ENCODE measurements at places on chromosomes 13 and 19. TPM values are rescaled to one million over a fixed set of nuclear protein-coding genes. Genes with fewer than 3 reads are reported as not detected.

The UQCR11 gene
- total RNA-seq, result 49.7 TPM

DNA sequence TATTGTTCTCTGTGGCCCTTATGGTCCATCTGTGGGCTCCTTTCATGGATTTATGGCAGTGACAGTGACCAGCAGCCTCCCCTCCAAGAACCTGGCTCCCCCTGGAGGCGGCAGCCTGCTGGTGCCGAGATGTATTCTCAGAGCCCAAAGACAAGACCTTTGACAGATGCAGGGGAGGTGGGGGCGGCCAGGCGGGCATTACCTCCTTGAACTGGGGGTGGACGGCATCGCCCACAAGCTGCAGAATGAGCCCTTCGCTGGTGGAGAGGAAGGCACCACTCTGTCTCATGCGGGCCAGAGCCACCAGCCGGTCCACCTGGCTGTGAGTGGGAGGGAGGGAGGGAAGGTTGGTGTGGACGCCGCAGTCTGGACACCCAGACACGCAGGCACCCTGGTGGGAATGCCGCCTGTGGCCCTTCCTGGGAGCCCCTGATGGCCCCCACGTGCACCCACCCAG is 6.6 kb downstream of the ISOC2 start:
- DNase-seq, result peak; percentile 64

The ZNF69 gene
- total RNA-seq, result 4.1 TPM

The DCT gene
- 0.27 TPM for total RNA-seq

The PDCD5 gene
- 308 TPM for total RNA-seq

- no peak for DNase-seq
Observed at GRCh38 chr13:21445759-21446158, 13.3 kb downstream of the ZDHHC20 start.

- DNase-seq, result peak; percentile 23
Observed at GRCh38 chr13:34412817-34413375, 529.2 kb upstream of the NBEA start.

The ZNF534 gene
- total RNA-seq, result not detected

- DNase-seq, result no peak
Observed at GRCh38 chr19:5319516-5319915, 21.1 kb downstream of the PTPRS start.

The LIM2 gene
- not detected for total RNA-seq

- DNase-seq, result no peak
Observed at GRCh38 chr13:108419768-108420167, 150.2 kb downstream of the TNFSF13B start.

The P2RY11 gene
- total RNA-seq, result 0.79 TPM

The MPHOSPH8 gene
- 4.8 TPM for total RNA-seq

GRCh38 chr19:1094655-1094977 is 559 bp downstream of the POLR2E start:
- DNase-seq, result no peak

DNA sequence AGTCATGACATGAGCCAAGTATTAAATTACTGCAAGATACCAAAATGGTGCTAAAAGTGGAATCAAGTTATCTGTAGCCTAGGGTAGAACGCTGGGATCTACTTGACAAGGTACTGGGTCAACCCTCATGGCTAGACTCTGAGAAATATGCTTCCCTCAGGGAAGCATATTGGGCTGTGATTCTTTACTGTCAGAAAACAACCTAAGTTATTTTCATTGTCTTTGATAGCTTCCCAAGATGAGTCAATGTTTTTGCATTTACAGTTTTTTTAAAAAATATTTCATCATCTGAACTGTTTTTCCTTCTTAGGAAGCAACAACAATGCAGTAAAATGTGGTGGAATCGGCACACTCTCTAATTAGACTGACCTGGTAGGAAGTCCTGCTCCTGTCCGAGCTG is 218.0 kb downstream of the RGCC start:
- DNase-seq, result no peak

DNA sequence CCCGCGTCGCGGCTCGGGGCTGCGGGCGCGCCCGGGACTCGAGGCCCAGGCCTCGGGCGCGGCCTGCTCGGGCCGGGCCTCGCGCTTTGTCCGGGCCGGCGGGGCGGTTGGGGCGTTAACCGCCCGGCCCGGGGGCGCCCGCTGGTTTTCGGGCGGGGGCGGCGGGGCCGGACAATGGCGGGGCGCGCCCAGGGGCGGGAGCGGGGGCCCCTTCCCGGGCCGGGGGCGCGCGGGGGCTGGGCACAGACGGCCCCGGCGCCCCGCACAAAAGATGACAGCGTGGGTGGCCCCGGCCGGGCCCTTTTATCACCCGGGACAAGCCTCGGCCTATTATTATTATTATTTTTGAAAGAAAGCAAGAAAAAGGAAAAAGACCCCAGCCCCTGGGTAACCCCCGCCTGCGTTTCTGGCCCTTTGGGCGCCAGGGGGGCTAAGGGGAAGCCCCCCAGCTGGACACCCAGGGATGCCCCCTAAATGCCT is 419 bp downstream of the KDM4B start:
- DNase-seq, result no peak
